ENCODE measurements at places on chromosomes 6 and 20.

DNA sequence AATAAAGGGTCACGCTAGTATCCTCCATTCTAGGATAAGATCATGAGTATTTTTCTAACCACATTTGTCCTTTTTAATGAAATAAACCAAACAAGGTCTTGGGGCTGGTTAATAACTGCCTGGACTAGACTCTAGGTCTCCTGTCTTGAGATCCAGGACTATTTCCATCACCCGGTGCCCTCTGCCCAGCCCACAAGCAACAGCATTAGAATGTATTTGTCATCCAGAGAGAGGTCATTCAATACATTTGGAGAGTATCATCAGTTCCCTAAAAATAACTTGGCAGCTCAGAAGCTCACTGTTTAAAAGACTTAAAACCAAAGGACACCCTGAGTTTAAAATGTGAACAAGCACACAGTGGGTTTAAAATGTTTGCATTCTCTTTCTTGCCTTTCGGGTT lies 4.4 kb upstream of the RBM24 start:
- H3K4me1 ChIP-seq = peaks cover under 1% of the 10 kb centered on the region
- no peak overlapping the region for H3K4me3 ChIP-seq
- no peak overlapping the region for H3K27ac ChIP-seq
- no peak for DNase-seq

DNA sequence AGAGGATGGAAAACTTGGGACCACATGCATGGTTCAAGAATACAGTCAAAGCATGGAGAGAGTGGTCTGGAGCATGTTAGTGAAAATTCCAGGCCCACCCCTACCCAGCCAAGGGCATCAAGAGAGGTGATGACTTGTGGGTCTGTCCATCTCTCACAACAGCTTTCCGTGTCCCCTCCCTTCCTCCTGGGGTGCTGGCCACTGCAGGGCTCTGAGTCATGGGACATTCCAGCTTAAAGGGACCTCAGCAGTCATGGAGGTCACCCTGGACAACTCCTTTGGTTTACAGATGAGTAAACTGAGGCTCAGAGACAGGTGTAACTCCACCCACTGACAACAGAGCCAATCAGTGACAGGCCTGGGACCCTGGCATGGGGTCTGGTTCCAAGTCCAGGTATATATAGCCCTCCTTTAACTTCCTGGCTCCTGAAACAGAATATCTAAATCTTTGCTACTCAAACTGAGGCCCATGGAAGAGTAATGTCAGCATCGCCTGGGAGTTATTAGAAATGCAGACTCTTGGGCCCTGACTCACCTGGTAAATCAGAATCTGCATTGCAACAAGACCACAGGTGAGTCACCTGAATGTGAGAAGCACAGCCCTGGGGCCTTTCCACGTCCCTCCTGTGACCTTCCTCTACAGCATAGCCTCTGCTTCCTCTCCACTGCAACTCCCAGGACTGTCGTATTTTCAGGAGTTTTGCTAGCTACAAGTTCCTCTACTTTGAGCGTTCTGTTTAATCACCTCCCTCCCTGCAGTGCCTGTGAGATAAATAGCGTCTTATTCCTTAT lies 170.2 kb downstream of the ZDHHC14 start:
- H3K27ac ChIP-seq = no peak overlapping the region
- H3K27me3 ChIP-seq = peaks cover 21% of the 10 kb centered on the region
- H3K36me3 ChIP-seq = peaks cover 3% of the 10 kb centered on the region
- H3K4me3 ChIP-seq = no peak overlapping the region

DNA sequence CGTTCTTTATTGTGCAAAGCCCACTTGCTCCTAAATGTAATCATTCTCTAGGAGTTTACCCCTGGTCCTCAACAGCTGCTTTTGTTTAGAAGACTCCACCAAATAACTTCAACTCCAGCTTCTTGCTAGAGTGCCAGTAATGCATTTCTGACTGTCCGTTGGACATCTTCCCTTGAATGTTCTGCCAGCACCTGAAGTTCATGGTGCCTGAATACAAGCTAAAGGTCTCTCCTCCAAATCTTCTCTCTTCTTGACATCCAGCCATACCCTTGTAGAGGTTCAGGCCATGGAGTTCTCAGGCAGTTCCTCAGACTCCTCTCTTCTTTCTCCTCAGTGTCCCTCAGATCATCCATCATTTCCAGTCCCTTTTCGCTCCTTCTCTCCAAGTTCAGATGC lies 21.7 kb downstream of the PHACTR2 start:
- no peak overlapping the region for H3K27ac ChIP-seq
- peaks cover 17% of the 10 kb centered on the region for H3K4me1 ChIP-seq
- no peaks in the 10 kb centered on the region for H3K36me3 ChIP-seq
- no peak overlapping the region for H3K4me3 ChIP-seq
- no peak for DNase-seq

- peaks cover 4% of the 10 kb centered on the region for H3K27me3 ChIP-seq
- no peak for DNase-seq
- no peaks in the 10 kb centered on the region for H3K4me1 ChIP-seq
- no peaks in the 10 kb centered on the region for H3K36me3 ChIP-seq
Observed at GRCh38 chr6:46472243-46472642, 19.0 kb downstream of the RCAN2 start.

DNA sequence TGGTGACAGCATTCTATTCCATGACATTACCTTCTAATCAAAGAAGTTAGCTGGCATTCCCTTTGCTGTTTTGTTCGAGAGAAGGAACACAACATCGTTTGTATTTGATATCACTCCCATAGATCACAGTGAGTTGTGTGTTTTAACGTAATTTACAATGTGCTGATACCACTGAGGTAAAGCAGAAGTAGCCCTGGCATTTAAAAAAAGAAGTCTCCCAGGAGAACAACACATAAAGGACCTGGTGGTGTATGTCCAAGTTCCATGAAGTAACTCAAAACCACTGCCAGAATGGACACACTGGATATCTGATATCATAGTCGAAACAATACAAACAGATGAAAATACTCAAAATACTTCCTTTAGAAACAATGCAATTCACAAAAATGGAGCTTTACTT lies 351.7 kb downstream of the RNGTT start:
- no peaks in the 10 kb centered on the region for H3K27me3 ChIP-seq
- H3K36me3 ChIP-seq = peaks cover 22% of the 10 kb centered on the region
- no peak overlapping the region for H3K27ac ChIP-seq
- DNase-seq = no peak
- no peaks in the 10 kb centered on the region for H3K4me1 ChIP-seq

- H3K27me3 ChIP-seq = peaks cover 12% of the 10 kb centered on the region
- no peak for DNase-seq
- no peaks in the 10 kb centered on the region for H3K36me3 ChIP-seq
- H3K27ac ChIP-seq = no peak overlapping the region
Observed at GRCh38 chr20:50445354-50446151, 64.6 kb upstream of the PTPN1 start.

GRCh38 chr20:35199740-35200139 lies 26.8 kb upstream of the MMP24 start:
- H3K36me3 ChIP-seq = peaks cover 22% of the 10 kb centered on the region
- H3K4me3 ChIP-seq = no peak overlapping the region
- no peaks in the 10 kb centered on the region for H3K27me3 ChIP-seq
- peaks cover 2% of the 10 kb centered on the region for H3K4me1 ChIP-seq

- H3K36me3 ChIP-seq = no peaks in the 10 kb centered on the region
- no peaks in the 10 kb centered on the region for H3K4me1 ChIP-seq
- no peak for DNase-seq
- no peak overlapping the region for H3K27ac ChIP-seq
- H3K4me3 ChIP-seq = no peak overlapping the region
- no peaks in the 10 kb centered on the region for H3K27me3 ChIP-seq
Observed at GRCh38 chr20:64207641-64208590, 43.7 kb downstream of the MYT1 start.

- H3K4me1 ChIP-seq = peaks cover 27% of the 10 kb centered on the region
- H3K36me3 ChIP-seq = peaks cover 15% of the 10 kb centered on the region
- H3K4me3 ChIP-seq = no peak overlapping the region
Observed at GRCh38 chr20:32505723-32506473, 79.2 kb downstream of the NOL4L start.

GRCh38 chr6:104640150-104640700 lies 219.5 kb downstream of the HACE1 start:
- DNase-seq = no peak
- peaks cover 12% of the 10 kb centered on the region for H3K4me1 ChIP-seq
- no peaks in the 10 kb centered on the region for H3K36me3 ChIP-seq
- H3K27me3 ChIP-seq = peaks cover 2% of the 10 kb centered on the region
- H3K27ac ChIP-seq = no peak overlapping the region

DNA sequence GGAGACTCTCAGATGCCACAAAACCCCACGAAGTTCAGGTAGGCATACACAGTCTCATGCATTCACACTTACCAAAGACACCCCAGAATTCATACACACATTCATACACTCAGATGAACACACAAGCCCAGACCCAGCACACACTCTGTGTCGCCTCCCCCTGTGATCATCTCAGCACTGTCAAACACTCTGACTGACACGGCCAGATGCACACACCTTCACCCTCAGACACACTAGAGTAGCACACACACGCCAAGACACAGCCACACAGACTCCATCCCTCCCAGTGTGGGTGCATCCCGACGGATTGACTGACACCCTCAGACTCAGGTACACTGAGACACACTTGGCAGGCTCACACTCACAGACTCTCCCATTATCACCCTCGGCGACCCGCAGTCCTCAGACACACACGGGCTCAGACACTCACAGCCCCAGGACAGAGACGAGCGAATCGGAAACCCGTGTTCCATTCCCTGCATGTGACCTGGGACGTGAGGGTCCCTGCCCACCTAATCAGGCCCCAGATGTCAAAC lies 872 bp upstream of the RIMS4 start:
- peak overlapping the region; percentile 34 for H3K4me3 ChIP-seq
- H3K36me3 ChIP-seq = no peaks in the 10 kb centered on the region
- no peak for DNase-seq
- H3K27me3 ChIP-seq = peaks cover 62% of the 10 kb centered on the region
- no peak overlapping the region for H3K27ac ChIP-seq

DNA sequence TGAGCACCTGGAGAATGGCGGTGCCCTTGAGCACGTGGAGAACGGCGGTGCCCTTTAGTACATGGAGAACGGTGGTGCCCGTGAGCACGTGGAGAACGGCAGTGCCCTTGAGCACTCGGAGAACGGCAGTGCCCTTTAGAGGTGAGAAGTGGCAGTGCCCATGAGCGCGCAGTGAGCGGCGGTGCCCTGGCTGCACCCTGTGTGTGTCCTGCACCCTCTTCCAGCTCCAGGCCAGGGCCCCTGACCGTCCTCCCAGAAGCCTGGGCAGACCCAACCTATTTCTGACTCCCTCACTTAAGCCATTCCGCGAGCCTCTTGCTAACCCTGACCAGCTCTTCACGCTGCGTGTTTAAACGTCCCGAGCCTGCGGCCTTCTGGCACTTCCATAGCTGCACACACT lies 151.3 kb downstream of the DLL1 start:
- no peaks in the 10 kb centered on the region for H3K4me1 ChIP-seq
- DNase-seq = no peak
- H3K27me3 ChIP-seq = no peaks in the 10 kb centered on the region

DNA sequence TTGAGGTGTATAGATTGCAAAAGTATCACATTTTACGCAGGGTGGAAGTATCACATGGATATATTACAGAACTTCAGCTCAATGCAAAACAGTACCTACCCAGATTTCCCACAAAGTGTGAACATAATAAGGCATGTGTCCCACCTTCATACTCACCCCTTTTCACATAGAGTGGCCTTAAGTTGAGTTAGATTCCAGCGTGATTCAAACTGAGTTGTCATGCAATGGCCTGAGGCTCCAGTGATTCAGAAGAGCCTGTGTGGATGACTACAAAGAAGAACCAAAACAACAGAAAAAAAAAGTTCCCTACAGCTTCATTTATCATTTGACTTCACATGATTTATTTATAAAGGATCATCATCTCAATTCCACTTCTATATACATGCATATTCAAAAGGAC lies 309.7 kb downstream of the SLC35F1 start:
- H3K27me3 ChIP-seq = peaks cover 1% of the 10 kb centered on the region
- H3K4me3 ChIP-seq = no peak overlapping the region
- H3K36me3 ChIP-seq = no peaks in the 10 kb centered on the region
- H3K27ac ChIP-seq = no peak overlapping the region
- no peaks in the 10 kb centered on the region for H3K4me1 ChIP-seq
- no peak for DNase-seq

DNA sequence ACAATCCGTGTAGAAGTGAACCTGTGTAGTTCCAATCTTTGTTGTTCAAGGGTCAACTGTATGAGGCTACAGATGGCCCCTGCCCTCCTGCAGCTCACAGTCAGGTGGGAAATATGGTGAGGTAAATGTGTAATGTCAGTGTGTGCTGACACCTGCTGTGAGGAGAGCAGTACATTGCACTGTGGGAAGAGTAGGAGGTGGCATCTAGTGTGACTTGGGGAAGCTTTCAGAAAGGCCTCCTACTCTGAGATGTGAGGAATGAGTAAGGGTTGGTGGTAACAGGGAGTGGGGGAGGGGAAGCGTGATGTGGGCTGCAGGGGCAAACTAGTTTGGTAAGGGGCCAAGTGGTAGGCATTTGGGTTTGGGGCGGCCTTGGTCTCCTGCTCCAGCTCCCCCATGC lies 188.8 kb downstream of the FARS2 start:
- H3K4me3 ChIP-seq = no peak overlapping the region
- no peaks in the 10 kb centered on the region for H3K36me3 ChIP-seq
- peaks cover 3% of the 10 kb centered on the region for H3K4me1 ChIP-seq
- no peak for DNase-seq

DNA sequence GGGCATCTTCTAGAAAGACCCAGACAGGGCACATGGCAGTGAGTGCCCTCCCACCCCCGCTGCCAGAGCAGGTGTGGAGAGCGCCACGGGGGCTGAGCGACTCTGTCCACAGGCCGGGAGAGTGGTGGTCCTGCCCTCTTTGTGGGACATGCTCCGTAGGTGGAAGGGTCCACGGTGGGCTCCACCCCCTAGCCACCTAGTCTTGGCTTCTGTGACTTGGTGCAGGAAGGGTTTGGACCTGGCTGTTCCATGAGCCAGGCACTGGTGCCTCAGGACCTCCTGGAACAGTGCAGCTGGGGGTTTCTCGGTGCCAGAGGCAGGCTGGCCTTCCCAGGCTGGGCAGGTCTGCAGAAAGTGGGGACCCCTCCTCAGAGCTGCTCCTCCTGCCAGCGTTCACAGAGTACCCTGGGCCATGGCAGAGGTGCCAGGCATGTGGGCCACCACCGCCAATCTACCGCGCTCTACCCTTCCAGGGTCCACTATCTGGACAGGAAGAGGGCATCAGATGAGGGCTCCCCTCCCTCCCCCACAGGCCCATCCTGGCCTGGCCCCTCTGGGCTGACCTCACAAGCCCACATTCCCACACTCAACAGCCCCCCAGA lies 23.0 kb downstream of the SLCO4A1 start:
- H3K4me1 ChIP-seq = no peaks in the 10 kb centered on the region
- no peak overlapping the region for H3K27ac ChIP-seq
- H3K36me3 ChIP-seq = peaks cover 43% of the 10 kb centered on the region
- no peak overlapping the region for H3K4me3 ChIP-seq

GRCh38 chr6:110039981-110040383 lies 61.9 kb downstream of the GPR6 start:
- peak overlapping the region; percentile 76 for H3K4me3 ChIP-seq
- DNase-seq = peak; percentile 38
- peaks cover 4% of the 10 kb centered on the region for H3K27me3 ChIP-seq
- H3K27ac ChIP-seq = peak overlapping the region; percentile 73
- no peaks in the 10 kb centered on the region for H3K36me3 ChIP-seq

GRCh38 chr6:139595183-139595582 lies 220.7 kb upstream of the CITED2 start:
- H3K36me3 ChIP-seq = no peaks in the 10 kb centered on the region
- H3K27me3 ChIP-seq = peaks cover 15% of the 10 kb centered on the region
- DNase-seq = no peak
- H3K4me1 ChIP-seq = no peaks in the 10 kb centered on the region
- H3K27ac ChIP-seq = no peak overlapping the region
- no peak overlapping the region for H3K4me3 ChIP-seq
